Coronary artery (tissue), 2 donors: ENCODE measurements at places on chromosomes 2 and 18.

DNA sequence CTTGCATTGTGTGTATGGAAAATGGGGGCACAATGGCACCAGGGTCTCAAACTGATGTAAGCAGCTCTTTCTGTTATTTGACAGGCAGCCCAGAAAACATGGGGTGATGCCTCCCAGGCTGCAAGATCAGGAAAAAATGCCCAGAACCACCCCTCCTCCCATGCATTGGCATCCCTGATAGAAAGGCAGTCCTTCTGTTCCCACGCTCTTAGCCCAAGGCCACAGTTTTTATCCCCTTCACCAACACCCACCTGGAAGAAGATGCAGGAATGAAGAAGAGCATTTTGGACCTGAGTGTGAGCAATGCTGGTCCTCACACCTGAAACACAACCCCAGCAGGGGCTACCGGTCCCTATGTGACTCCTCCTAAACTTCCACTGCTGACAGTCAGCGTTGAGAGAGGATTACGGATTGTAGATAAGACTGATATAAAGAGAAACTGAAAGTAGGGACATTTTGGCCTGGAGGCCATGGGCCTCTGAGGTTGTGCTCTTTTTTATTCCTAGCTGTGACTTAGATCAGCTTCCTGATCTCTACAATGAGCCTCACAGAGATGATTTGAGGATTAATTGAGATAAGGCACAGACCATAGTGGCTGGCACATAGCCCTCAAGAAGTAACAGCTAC is 386.0 kb upstream of the ATP5MC3 start:
- DNase-seq = no peak

DNA sequence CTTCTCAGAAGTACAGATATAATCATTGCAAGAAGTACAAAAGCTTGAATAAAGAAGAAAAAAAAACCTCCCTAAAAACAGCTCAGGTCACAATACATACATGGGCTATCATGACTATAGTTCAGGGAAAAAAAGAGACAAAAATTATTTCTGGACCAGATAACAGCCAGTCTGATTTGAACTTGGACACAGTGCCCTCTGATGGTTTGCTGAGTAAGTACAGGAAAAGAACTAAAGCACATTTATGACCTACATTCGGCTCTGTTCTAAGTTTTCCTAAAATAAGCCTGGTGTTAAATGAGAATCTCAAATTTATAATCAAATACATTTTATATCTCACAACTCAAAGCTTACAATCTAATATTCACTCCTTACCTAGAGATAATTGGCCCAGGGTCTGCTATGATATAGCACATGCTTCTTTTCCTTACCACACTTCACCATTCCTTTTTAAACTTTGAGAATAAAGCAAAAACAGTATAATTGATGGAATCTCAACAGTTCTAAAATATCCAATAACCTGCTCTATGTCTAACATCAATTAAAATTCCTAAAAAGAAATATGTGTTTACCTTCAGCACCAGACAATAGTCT is 81.1 kb downstream of the RAPH1 start:
- no peak for DNase-seq

- DNase-seq = no peak
Observed at GRCh38 chr2:40034198-40034597, 255.1 kb upstream of the THUMPD2 start.

- DNase-seq = no peak
Observed at GRCh38 chr18:79046522-79046921, 22.7 kb upstream of the ATP9B start.

GRCh38 chr2:161004379-161004778 is 155.8 kb upstream of the TANK start:
- no peak for DNase-seq

- no peak for DNase-seq
Observed at GRCh38 chr2:26270373-26270772, 25.6 kb downstream of the HADHB start.
